Thoracic aorta (tissue), 2 donors: ENCODE measurements at places on chromosomes 2 and 18.

- DNase-seq, result no peak
Observed at GRCh38 chr2:76391678-76392077, 681.0 kb upstream of the GCFC2 start.

DNA sequence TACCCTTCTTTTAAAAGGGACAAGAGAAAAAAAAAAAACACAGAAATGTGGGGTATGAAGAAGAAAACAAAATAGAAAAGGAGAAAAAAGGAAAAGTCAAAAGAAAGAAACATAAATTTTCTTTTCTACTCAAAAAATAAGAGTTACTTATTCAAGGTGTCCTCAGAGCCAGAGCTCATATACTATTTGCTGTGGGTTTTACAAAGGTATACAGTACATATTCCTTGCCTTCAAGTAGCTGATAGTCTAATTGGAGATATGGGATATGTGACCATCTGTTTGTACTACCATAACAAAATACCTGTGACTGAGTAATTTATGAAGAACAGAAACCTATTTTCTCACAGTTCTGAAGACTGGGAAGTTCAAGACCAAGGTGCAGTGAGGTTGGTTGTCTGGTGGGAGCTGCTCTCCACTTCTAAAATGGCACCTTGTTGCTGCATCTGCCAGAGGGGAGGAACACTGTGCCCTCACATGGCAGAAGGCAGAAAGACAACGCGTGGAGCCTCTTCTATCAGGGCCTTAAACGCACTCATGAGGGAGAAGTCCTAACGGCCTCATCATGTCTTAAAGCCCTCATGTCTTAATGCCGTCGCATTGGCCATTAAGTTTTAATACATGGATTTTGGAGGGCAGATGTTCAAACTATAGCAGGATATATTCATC lies 33.9 kb downstream of the NBAS start:
- DNase-seq, result no peak

GRCh38 chr2:7950035-7950612 lies 731.7 kb upstream of the ID2 start:
- no peak for DNase-seq

DNA sequence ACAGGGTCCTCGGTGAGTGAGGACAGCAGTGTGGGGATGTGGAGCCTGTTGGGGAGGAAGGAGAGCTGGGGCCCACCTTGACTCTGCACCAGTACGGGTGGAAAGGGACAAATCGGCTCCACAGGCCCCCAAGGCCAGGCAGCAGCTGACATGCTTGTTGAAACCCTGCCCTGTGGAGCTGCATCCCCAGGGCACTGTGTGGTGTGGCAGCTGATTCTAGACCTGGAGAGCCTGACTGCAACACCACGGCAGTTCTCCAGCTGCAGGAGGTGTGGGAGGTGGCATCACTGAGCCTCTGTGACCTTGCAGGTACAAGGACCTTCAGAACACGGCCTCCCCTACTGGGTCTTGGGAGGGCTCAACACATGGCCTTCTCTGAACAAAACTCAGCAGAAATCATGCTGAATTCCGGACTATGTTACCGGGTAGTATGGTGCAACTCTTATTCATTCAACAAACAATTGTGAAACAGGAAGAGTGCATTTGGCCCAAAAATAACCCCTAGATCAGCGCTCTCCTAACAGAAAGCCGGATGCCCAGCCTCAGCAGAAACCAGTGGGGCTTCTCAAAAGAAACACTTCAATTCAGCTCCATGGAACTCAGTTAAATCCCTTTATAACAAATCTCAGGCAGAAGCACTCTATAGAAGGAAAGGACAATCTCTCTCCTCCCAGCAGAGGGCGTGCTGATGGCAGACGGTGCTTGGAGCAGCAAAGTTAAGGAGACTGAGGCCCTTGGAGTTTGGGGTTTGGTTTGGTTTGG lies 104.4 kb upstream of the SALL3 start:
- DNase-seq, result no peak

GRCh38 chr2:84894758-84895520 lies 10.5 kb upstream of the TMSB10 start:
- DNase-seq, result no peak

GRCh38 chr2:25362434-25363145 lies 20.9 kb upstream of the DNMT3A start:
- no peak for DNase-seq

GRCh38 chr18:934518-935133 lies 30.0 kb downstream of the ADCYAP1 start:
- DNase-seq, result no peak

GRCh38 chr2:37683241-37683640 lies 11.8 kb upstream of the CDC42EP3 start:
- no peak for DNase-seq

DNA sequence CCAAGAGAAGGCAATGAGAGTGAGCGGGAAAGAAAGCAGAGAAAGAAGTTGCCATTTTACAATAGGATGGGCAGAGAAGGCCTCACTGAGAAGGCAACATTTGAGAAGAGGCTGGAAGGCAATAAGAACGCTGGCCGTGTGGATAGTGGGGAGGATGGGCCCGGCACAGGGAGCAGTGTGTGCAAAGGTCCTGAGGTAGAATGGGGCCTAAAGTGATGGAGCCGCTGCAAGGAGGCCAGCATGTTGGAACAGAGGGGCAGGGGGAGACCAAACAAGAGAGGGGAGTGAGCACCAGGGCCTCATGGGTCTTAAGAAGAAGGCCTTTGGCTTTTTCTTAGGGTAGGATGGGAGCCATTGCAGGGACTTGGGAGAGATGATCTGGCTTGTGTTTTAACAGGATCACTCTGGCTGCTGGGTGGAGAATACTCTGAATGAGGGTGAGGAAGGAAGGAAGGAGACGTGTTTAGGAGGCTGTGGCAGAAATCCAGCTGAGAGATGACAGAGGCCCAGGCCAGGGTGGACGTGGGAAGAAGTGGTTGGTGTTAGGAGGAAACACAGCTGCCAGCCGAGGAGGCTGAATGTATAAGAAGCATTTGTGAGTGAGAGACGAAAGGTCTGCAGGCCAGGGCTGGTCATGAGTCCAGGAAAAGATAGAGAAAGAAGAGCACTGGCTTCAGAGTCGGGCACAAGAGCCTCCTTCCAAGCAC lies 159.8 kb downstream of the KLHL29 start:
- no peak for DNase-seq

- no peak for DNase-seq
Observed at GRCh38 chr2:185335879-185336278, 402.7 kb upstream of the FSIP2 start.

DNA sequence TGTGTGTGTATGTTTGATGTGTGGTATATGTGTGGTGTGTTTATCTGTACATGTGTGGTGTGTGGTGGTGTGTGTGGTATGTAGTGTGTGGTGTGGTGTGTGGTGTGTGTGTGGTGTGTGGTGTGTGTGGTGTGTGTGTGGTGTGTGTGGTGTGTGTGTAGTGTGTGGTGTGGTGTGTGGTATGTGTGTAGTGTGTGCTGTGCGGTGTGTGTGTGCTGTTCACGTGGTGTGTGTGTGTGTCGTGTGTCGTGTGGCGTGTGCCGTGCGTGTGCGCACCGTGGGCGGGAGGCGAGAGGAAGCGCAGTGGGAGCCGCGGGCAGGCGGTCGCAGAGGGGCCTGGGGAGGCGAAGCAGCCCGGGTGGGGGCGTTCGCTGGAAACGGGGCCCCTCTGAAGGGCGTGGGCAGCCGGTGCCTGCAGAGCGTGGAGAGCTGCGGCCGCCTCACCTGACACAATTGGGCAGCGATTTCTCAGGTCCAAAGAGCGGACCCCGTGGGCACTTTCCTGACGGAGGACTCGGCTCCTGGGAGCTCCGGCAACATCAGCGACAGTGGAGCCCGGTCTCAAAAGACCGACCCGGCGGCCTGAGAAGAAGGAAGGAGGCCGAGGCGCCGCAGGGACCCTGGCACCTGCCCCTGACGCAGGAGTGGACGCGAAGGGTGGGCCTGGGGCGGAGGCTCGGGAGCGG lies 741.1 kb upstream of the SALL3 start:
- DNase-seq, result no peak

DNA sequence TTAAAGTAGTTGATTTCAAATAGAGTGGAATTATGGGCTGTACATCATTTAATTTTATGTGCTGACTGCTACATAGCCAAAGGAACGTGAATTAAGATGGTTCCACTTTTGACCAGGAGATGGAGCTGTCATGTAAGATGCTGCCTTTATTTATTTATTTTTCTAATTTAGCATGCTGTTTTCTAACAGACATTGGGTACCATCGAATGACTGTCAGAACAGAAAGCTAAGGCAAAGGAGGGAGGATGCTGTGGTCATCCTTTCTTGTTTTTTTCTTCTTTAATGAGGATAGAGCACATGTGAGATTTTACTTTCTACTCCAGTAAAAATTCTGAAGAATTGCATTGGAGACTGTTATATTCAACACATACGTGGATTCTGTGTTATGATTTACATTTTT lies at the start of gene SCN2A:
TSS of gene SCN2A (plus strand) at position 185 of the 400 bp plus-strand sequence. CDS start 56,410 bp downstream, outside the sequence.
- DNase-seq, result no peak

DNA sequence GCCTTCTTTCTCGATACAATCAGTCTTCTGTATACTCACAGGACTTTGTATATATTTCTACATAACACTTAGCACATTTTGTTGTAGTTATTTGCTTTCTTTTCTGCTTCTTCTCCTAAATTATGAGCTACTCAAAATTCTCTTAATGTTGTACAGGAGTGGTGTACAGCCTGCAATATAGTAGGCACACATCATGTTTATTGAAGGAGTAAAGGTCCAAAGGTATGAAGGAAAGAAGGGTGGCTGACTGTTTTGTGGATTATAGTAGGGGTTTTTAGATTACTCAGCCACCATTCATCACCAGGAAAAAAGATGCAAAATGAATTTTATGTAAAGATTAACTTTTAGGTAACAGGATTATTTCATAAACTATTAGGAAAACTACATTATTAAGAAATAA lies 54.1 kb downstream of the C18orf54 start:
- DNase-seq, result no peak

GRCh38 chr2:108910011-108910431 lies 79.0 kb downstream of the EDAR start:
- no peak for DNase-seq

GRCh38 chr2:85975581-85975980 lies 86.8 kb upstream of the ST3GAL5 start:
- no peak for DNase-seq

- DNase-seq, result no peak
Observed at GRCh38 chr18:24278591-24278990, 119.0 kb downstream of the OSBPL1A start.

GRCh38 chr2:118668431-118669424 lies 178.7 kb downstream of the EN1 start:
- no peak for DNase-seq

DNA sequence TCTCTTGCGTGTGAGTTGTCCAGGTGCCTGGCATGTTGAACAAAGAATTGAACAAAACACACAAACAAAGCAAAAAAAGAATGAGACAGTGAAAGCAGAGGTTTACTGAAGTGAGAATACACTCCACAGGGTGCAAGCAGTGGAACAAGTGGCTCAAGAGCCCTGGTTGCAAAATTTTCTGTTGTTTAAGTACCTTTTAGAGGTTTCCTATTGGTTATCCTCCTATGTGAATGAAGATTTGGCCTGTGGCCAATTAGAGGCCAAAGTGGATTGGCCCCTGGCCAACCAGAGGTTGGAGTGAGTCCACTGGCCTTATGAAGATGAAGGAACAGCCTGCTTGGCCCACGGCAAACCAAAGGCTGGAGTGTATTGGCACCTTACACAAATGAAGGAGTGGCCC lies 1188.5 kb upstream of the NRXN1 start:
- DNase-seq, result no peak
